ENCODE measurements at places on chromosomes 6 and 20. TPM values are rescaled to one million over a fixed set of nuclear protein-coding genes. Genes with fewer than 3 reads are reported as not detected.

DNA sequence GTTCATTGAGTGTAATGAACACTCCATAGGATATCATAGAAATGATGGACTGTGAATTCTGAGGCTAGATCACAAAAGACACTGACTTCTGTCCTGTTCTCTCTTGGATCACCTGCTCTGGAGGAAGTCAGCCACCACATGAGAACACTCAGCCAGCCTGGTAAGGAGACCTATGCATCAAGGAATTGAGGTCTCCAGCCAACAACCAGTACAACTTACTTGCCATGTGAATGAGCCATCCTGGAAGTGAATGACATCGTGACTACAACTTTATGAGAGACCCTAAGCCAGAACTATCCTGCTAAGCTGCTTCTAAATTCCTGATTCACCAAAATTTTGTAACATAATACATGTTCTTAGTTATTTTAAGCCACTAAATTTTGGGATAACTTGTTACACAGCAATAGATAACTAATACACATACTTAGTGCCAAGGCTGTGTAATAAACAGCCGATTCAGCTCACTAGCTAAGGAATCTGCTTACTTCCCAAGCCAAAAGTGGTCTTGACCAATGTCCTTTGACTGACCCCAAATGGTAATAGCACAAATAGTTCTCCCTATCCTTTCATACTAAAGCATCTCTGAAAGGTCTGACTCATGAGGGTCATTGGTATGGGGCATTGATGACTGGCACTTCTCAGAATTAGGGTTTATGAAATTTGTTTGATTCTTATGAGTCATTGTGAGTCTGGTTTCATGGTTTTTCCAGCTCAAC, 6.9 kb upstream of the CTNNBL1 start:
- DNase-seq = no peak

DNA sequence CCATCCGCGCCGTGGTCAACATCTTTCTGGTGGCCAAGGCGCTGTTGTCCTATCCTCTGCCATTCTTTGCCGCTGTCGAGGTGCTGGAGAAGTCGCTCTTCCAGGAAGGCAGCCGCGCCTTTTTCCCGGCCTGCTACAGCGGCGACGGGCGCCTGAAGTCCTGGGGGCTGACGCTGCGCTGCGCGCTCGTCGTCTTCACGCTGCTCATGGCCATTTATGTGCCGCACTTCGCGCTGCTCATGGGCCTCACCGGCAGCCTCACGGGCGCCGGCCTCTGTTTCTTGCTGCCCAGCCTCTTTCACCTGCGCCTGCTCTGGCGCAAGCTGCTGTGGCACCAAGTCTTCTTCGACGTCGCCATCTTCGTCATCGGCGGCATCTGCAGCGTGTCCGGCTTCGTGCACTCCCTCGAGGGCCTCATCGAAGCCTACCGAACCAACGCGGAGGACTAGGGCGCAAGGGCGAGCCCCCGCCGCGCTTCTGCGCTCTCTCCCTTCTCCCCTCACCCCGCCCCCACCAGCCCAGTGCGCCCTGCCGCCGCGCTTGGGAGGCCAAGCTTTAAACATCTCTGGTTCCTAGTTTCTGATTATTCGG, 4.0 kb downstream of the SLC32A1 start:
- peak; percentile 71 for DNase-seq

DNA sequence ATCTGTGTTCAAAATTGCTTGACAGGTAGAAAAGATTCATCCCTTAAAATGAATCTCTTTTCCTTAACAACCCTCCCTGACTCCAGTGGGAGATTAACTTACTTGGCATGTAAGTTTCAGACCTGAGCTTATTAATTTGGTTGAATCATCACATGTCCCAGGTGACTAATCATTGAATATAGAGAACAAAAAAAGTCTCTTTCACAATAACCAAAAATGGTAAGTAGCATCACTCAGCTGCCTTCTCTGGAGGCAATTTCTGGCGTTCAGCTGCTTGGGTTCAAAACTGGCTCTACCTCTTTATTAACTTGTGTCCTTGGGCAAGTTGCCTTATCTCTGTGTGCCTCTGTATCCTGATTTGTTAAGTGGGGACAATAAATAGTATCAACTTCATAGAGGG, 2.9 kb downstream of the C6orf141 start:
- no peak for DNase-seq

Gene CLPSL1
- total RNA-seq = not detected

Gene LST1
- total RNA-seq = not detected

- DNase-seq = no peak
Measured at GRCh38 chr20:19274001-19274400, 61.6 kb downstream of the SLC24A3 start.

GRCh38 chr6:155254139-155254538, 9.7 kb upstream of the CLDN20 start:
- no peak for DNase-seq

Gene PLCB4
- total RNA-seq = 14.1 TPM

- DNase-seq = no peak
Measured at GRCh38 chr6:4908062-4908461, 95.8 kb downstream of the RPP40 start.

Measured in H1 (cell line).